IMR-90 (cell line): ENCODE measurements at places on chromosomes 11 and 22. TPM values are rescaled to one million over a fixed set of nuclear protein-coding genes. Genes with fewer than 3 reads are reported as not detected.
A peak's percentile ranks its signal among the peaks of the same experiment; 100 is the strongest.

UBE2L6 gene
- polyA plus RNA-seq = 46.7 and 51.7 TPM in 2 replicates

TMEM126A gene
- 34.9 and 37.3 TPM in 2 replicates for polyA plus RNA-seq

C11orf16 gene
- polyA plus RNA-seq = not detected in 2 replicates

GRCh38 chr22:17199003-17199731, 20.1 kb downstream of the ADA2 start:
- no peak overlapping the region for H3K4me3 ChIP-seq
- peak; percentile 16 for DNase-seq
- H3K4me1 ChIP-seq = no peaks in the 10 kb centered on the region
- no peak overlapping the region for H3K27ac ChIP-seq

- H3K4me3 ChIP-seq = no peak overlapping the region
- peaks cover 19% of the 10 kb centered on the region for H3K27me3 ChIP-seq
- no peak overlapping the region for H3K27ac ChIP-seq
Observed at GRCh38 chr11:61065955-61066638, 36.2 kb upstream of the CD5 start.

PLAAT5 gene
- not detected in 2 replicates for polyA plus RNA-seq

GRCh38 chr11:115215694-115216617, 288.3 kb downstream of the CADM1 start:
- no peaks in the 10 kb centered on the region for H3K27me3 ChIP-seq
- no peak for DNase-seq
- no peak overlapping the region for H3K4me3 ChIP-seq
- H3K36me3 ChIP-seq = peaks cover 8% of the 10 kb centered on the region
- no peaks in the 10 kb centered on the region; the same call in 1 of the 2 replicates for H3K4me1 ChIP-seq

CRY2 gene
- polyA plus RNA-seq = 10.8 and 12.2 TPM in 2 replicates

FOLR3 gene
- 0.27 and 0.29 TPM in 2 replicates for polyA plus RNA-seq

DNA sequence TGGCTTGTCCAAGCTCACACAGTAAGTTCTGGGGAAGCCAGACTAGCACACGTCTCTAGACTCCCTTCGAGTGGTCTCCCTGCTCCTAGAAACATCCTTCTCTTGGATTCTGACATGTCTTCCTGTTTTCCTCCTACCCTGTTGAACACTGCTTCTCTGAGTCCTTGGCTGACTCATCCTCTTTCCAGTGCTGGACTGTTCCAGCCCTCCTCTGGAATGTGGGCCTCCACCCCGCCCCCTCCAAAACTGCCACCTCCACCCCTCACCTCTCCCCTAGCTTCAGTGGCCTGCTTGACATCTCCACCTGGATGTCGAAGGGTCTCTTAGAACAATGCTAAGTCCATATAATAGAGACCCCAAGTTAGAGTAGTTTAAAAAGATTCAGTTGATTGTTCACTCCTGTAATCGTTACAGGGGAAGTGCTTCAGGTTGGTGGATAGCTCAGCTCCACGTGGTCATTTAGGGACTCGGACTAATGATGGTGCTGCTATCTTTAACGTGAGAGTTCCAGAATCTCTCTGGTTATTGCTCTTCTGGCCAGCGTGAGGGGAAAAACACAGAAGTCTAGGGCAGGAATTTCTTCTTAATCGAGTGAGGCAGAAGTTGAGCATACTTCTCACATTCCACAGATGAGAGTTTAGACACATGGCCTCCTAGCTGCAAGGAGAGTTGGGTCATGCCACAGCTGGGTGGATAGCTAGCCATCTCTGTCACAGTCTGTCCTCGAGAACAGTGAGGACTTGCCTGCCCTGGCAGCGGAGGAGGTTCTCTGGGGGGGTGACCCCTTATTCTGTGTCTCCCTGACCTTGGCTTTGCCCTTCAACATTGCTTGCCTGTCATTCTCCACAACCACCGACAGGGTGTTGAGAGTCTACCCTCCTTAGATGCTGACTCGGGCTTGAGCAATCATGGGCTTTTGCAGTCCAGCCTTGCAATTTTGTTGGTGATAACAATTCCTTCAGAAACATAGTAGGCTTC, 4.7 kb upstream of the C11orf96 start:
- no peaks in the 10 kb centered on the region for H3K36me3 ChIP-seq
- peaks cover 19% of the 10 kb centered on the region for H3K4me1 ChIP-seq
- no peak overlapping the region for H3K4me3 ChIP-seq
- peaks cover 21% of the 10 kb centered on the region for H3K27me3 ChIP-seq
- peak overlapping the region; percentile 9; the same call in 1 of the 2 replicates for H3K27ac ChIP-seq
- DNase-seq = peak; percentile 70

DNA sequence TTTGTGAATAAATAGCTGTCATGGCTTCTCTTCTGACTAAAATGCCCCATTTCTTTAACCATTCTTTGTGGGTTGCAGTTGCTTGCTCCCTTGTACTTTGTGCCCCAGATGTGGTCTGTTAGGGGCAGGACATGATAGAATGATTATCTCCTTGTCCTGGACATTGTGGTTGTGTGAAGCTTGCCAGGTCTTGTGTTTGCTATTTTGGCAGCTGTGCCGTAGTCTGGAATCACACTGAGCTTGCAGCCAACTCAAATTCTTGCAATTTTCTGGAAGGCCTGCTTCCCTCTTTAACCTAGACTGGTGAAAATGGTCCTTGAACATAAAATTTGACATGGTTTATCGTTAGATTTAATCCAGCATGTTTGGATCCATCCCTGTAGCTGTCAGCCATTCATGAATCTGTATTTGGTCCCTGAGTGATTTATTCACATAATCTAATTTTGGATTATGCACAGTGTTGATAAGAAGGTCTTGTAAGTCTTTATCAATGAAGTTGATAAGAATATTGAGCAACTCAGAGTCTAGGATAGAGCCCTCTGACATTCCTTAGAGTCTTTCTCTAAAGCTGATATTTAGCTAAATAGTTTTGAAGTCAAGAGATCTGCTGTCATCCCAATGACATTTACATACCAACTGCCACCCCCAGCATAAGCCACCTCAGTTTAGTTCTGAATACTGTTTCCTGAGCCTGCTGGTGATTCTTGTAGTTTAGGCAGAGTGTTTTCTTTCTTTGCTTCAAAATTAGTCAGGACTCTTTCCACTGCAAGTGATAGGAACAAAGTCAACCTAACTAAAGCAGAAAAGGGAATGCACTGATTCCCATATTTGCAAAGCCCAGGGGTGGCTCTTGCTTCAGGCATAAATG, 9.8 kb downstream of the SPON1 start:
- peaks cover 2% of the 10 kb centered on the region; the same call in 1 of the 2 replicates for H3K4me1 ChIP-seq
- H3K27ac ChIP-seq = no peak overlapping the region
- no peak overlapping the region for H3K4me3 ChIP-seq
- H3K27me3 ChIP-seq = peaks cover 19% of the 10 kb centered on the region

RAB39A gene
- polyA plus RNA-seq = not detected in 2 replicates

DNA sequence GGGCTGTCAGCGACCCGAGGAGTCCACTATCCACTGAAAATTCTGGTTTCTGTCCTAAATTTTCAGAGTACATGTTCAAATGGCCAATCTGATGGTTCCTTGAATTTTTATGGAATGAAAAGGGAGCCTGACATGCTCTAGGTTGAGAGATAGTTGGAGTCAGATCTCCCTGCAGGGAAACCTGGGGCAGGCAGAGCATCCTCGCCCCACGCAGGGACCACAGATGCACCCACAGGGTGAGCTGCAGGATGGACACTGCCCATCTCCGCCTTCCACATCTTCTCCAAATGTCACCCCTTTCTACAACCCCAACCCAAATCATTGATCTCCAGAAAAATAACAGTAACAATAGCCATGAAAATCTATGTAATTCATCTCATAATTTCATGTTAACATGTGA, 114.2 kb upstream of the IGLL5 start:
- DNase-seq = no peak
- no peak overlapping the region for H3K27ac ChIP-seq
- H3K27me3 ChIP-seq = peaks cover 4% of the 10 kb centered on the region; the same call in 1 of the 2 replicates
- no peaks in the 10 kb centered on the region for H3K36me3 ChIP-seq
- H3K4me1 ChIP-seq = no peaks in the 10 kb centered on the region

ADORA2A gene
- polyA plus RNA-seq = 0.76 and 1.1 TPM in 2 replicates

OR51B2 gene
- not detected in 2 replicates for polyA plus RNA-seq

APOL5 gene
- 0.15 and 0.19 TPM in 2 replicates for polyA plus RNA-seq

DNA sequence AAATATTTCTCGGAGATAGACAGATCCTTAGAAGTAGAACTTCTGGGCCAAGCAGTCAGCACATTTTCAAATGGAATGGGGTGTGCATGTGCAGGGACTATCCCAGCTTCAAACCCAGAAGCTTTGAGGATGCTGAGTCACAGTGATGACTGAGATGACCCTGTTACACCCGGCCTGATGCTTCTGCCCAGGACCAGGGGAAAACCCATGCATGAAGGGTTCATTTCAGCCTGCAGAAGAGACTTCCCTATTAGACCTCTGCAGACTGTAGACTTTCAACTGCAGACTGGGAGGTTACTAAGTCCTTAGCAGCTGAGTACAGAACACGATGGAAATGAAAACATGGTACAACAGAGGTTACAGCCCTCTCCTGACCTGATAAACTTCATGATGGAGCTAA, 3.6 kb upstream of the OR2AT4 start:
- no peak overlapping the region for H3K4me3 ChIP-seq
- H3K4me1 ChIP-seq = peaks cover 5% of the 10 kb centered on the region
- peak; percentile 81 for DNase-seq
- H3K27me3 ChIP-seq = peaks cover 31% of the 10 kb centered on the region

CCDC89 gene
- polyA plus RNA-seq = 4.0 and 4.1 TPM in 2 replicates

POU2AF2 gene
- polyA plus RNA-seq = not detected in 2 replicates

DNA sequence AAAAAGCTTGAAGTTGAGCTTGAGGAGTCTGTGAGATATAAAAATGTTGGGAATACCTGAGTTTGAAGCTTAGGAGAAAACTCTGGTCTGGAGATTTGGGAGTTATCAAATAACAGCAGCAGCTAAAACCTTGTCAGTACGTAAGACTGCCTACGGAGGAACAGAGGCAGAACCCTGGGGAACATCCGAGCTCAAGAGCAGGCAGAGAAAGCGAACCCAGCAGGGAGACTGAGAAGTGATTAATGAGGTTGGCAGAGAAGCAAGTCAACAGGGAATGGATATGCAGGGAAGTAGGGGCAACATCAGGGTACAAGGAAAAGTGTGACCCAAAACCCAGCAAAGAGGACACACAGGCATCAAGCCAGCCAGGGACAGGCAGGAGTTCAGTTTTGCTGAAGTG, 12.6 kb upstream of the MTFP1 start:
- H3K36me3 ChIP-seq = peaks cover 58% of the 10 kb centered on the region
- H3K4me3 ChIP-seq = no peak overlapping the region
- DNase-seq = no peak
- H3K27me3 ChIP-seq = no peaks in the 10 kb centered on the region

GRCh38 chr11:126542334-126543015, 187.0 kb downstream of the ST3GAL4 start:
- no peaks in the 10 kb centered on the region for H3K36me3 ChIP-seq
- no peak overlapping the region for H3K4me3 ChIP-seq
- no peak overlapping the region for H3K27ac ChIP-seq
- no peak for DNase-seq
- H3K27me3 ChIP-seq = no peaks in the 10 kb centered on the region

REXO2 gene
- 255 and 257 TPM in 2 replicates for polyA plus RNA-seq

PAMR1 gene
- polyA plus RNA-seq = 67.5 and 70.7 TPM in 2 replicates

DNA sequence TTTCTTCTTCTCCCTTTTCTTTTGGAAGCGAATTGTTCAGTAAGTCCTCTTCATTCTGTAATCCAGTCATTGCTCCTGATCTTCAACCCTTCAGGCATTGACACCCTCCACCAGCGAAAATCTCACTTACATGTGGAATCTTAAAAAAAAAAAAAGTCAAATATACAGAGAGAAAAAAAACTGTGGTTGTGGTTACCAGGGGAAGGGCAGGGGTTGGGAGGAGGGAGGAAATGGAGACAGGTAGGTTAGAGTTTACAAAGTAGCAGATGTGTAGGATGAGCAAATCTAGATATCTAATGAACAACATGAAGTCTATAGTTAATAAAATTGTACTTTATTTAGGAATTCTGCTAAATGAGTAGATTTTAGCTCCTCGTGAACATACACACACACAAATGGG, 17.7 kb upstream of the TMEM123 start:
- H3K27ac ChIP-seq = no peak overlapping the region
- no peaks in the 10 kb centered on the region for H3K27me3 ChIP-seq
- no peak for DNase-seq
- peaks cover 12% of the 10 kb centered on the region for H3K4me1 ChIP-seq
- H3K4me3 ChIP-seq = no peak overlapping the region
- no peaks in the 10 kb centered on the region for H3K36me3 ChIP-seq

GRCh38 chr11:107951155-107951554, 22.9 kb downstream of the RAB39A start:
- H3K27ac ChIP-seq = no peak overlapping the region
- no peaks in the 10 kb centered on the region for H3K36me3 ChIP-seq
- no peaks in the 10 kb centered on the region for H3K4me1 ChIP-seq
- no peaks in the 10 kb centered on the region for H3K27me3 ChIP-seq

GRCh38 chr11:108144615-108145014, 23.2 kb downstream of the ACAT1 start:
- peaks cover 22% of the 10 kb centered on the region for H3K36me3 ChIP-seq
- no peak overlapping the region for H3K4me3 ChIP-seq
- DNase-seq = no peak
- H3K4me1 ChIP-seq = no peaks in the 10 kb centered on the region
- H3K27me3 ChIP-seq = no peaks in the 10 kb centered on the region

DNA sequence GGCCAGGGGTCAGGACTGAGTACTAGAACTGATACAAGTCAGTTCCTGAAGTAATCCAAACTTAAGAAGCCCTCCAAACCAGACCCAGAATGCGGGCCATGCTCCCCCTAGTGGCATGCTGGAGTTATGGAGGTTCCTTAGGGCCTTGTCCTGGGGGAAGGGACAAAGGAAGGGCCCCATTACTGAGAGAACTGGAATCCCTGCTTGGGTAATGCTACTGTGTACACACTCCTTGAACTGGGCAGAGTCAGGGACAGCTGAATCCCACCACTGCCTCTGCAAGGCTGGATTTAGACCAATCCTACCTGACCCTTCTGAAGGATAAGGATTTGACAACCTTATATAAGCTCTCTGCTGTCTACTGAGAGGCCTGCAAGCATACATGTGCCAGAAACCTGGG, 97.3 kb upstream of the AKIP1 start:
- no peaks in the 10 kb centered on the region for H3K27me3 ChIP-seq
- H3K4me1 ChIP-seq = peaks cover 28% of the 10 kb centered on the region
- peak overlapping the region; percentile 54; the same call in 1 of the 2 replicates for H3K27ac ChIP-seq
- H3K4me3 ChIP-seq = no peak overlapping the region
- H3K36me3 ChIP-seq = no peaks in the 10 kb centered on the region

DNA sequence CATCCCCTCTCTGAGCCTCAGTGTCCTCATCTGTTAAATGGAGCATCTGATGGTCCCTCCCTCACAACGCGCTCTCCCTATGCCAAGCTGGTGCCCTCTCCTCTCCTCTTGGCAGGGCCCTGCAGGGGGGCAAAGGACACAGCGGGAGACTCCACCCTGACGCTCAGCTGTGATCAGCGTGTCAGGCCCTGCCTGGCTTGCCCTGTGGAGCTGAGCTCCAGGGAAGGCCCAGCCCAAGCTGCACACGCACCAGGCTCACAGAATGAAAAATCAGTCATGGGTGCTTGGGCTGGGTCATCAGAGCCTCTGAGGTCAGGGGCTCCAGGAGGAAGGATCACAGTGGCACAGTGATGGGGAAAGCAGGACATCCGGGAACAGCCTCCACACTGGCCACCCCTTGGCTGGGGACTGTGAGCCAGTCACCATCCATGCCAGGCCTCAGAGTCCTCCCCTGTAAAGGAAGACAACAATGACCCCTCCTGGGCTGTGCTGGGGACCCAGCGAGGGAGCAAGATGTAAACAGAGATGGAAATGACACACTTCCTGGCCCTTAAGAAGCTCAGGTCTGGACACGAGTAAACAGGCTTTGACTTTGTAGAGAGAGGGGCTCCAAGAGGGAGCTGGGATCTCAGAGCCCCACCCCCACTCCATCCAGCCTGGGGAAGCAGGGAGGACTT, 36.6 kb downstream of the RPL3 start:
- H3K27me3 ChIP-seq = no peaks in the 10 kb centered on the region
- peak overlapping the region; percentile 40 for H3K27ac ChIP-seq
- H3K4me1 ChIP-seq = peaks cover 23% of the 10 kb centered on the region
- no peaks in the 10 kb centered on the region for H3K36me3 ChIP-seq
- no peak for DNase-seq
